ENCODE measurements at places on chromosomes 13 and 19.

DNA sequence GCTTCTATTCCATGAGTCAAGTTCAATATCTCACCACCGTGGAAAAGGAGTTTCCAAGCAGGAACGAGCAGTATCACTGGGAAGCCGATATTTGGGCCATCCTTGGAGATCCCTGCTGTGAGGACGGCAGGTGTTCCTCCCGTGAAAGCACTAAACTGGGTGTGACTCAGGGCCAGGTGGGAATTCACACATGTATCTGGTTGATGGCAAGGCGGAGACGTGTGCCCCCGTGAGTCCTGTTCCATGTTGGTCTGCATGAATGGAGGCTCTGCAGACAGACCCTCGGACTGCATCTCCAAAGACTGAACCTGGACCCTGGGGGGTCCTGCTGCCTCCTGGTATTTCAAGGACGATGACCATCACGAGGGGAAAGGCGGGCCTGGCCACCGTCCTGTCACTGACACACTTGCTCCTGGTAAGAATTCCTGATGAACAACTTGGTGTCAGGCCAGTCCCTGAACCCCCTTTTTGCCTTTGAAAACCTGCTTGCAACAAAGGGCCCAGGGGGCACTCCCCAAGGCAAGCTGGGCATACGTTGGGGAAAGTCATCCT lies 22.8 kb upstream of the GAS6 start:
- DNase-seq, result no peak

- no peak for DNase-seq
Observed at GRCh38 chr13:61086087-61086486, 329.6 kb downstream of the PCDH20 start.

DNA sequence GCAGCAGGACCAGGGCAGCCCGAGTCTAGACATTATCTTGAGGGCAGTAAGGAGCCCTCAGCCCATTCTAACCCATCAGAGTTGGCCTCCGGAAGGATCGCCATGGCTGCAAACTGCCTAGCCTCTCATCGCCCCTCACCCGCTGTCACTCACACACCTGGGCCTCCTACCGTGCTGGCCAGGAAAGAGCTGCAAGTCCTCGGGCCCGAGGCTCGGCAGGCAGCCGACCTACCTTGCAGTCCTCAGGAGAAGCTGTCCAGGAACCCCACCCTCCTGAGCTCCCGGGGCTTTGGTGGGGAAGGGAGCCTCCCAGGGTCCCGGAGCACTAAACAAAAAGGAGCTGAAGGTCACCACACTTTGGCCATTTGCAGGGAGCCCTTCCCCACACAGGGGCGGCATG lies 46.8 kb downstream of the CCNE1 start:
- no peak for DNase-seq

- DNase-seq, result no peak
Observed at GRCh38 chr13:106393776-106394175, 141.7 kb downstream of the EFNB2 start.

- no peak for DNase-seq
Observed at GRCh38 chr19:2166741-2167738, 3.3 kb downstream of the DOT1L start.

- no peak for DNase-seq
Observed at GRCh38 chr13:113879494-113880360, 15.9 kb upstream of the GAS6 start.

DNA sequence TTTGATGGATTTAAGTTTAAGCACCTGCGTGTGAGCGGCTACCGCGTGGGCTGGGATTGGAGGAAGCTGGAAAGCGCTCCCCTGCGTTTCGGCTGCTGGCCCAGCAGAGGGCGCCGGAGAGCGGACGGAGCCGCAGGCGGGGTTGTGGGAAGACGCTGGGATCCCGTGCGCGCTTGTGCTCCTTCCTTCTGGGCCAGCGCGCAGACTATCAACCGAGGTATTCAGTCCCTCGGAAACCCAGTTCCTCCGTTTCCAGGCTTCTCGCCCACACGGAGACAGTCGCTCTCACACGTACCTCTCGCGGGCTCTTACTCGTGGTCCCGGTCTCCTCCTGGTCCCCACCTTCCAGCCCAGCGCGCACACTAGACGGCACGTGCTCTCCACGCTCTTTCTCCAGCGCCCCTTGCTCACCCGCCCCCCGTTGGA lies 28.8 kb downstream of the EPN1 start:
- DNase-seq, result peak; percentile 41

- DNase-seq, result no peak
Observed at GRCh38 chr13:40586886-40587565, 79.4 kb downstream of the FOXO1 start.

DNA sequence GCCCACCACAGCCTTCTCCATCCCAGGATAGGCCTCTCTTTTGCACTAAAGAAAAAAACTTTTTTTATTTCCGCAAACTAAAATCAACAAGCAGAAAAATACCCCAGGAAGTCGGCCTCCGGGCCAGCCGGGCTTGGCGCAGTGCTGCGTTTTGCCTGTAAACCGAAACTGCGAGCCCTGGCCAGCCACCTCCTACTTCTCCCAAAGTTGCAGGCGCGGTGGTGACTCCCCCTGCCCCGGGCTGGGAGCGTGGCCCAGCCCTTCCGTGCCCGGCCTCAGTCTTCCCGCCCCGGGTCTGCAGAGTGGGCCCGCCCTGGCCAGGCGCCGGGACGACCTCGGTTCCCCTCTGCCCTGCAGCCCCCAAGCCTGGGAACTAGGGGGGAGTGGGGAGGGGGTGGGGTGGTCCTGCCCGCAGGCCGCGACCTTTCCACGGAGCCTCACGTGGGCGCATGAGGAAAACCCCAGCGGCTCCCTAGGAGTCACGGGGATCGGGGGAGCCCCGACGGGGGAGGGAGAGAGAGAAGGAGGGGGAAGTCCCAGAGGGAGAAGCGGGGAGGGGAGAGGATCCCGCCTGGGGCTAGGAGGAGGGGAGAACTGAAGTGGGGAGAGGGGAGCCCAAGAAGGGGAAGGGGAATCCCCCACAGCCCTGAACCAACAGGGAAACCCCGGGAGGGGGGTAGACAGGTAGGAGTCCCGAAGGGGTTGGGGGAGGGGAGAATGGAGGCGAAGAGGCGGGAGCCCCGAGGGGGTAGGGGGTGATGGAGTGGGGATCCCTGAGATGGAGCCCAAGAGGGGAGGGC lies 3.0 kb downstream of the GADD45B start:
- peak; percentile 60 for DNase-seq

DNA sequence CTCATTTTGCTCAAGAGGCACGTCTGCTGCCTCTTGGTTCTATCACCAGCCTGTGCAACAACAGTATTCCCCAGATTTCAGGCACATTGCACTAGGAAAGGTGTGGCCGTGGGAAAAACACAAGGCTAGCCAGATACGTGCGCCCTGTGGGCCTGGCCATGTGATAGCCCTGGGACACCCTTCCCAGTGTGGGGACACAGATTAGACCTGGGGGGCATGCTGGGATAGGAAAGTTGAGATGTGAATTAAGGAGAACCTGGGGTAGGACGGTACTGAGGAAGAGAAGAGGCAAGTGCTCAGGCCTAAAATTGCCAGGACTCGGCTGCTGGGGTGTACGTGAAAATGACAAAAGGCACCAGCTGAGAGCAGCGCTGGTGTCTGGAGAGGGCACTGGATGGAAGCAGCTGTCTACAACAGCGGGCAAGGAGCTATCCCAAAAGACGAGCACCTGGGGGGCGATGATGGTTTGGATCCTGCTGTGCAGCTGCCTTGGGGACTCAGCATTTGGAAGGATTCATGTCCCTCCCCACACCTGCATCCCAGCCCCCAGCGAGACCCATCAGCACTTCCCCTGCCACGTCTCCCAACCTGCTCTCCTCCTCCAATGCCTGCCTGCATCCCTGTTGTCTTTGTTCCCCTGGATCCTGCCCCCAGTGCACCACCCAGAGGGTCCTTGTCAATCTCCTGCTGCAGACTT lies 54.3 kb downstream of the GGACT start:
- DNase-seq, result no peak

DNA sequence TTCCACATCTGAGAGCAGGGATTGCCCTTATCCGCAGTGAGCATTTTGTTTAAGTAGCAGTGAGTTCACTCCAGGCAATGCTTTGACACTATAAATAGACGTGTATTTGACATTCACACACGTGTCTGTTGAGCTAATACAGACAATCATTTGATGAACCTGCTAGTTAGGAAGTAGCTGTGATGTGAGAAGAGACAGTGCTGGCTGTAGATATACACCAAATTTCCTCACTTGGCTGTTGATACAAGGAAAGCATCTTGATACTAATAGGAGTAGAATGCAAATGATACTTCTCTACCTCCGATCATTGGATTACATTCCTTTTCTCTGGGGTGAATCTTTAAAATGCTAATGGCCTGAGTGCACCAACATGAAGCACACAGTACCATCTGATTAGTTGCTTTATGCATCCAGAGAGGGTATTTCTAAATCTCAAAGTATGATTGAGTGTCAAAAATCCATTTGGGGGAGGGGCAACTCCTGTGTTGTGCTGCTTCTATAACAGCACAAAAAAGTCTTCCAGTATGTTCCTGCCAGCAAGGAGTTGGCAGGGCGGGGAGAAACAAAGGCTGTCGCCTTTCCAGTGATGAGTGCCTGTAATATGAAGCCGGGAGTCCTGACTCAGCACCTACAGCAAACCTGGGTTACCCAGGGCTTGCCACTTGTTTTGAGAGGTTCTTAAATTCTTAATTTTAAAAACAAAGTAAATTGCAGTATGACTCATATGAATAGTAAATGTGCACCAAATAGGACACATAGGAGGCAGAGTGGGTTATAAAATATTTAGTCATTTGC lies 7.0 kb downstream of the CUL4A start:
- DNase-seq, result no peak

GRCh38 chr13:25971459-25972145 lies 80.2 kb downstream of the SHISA2 start:
- DNase-seq, result peak; percentile 7

- no peak for DNase-seq
Observed at GRCh38 chr19:55642153-55643002, 1.1 kb upstream of the ZNF581 start.

GRCh38 chr13:42875475-42876269 lies 94.3 kb downstream of the FAM216B start:
- no peak for DNase-seq

GRCh38 chr19:14383661-14384555 lies 2.7 kb downstream of the ADGRE5 start:
- DNase-seq, result no peak

- no peak for DNase-seq
Observed at GRCh38 chr19:7376151-7376852, 27.6 kb downstream of the ARHGEF18 start.

DNA sequence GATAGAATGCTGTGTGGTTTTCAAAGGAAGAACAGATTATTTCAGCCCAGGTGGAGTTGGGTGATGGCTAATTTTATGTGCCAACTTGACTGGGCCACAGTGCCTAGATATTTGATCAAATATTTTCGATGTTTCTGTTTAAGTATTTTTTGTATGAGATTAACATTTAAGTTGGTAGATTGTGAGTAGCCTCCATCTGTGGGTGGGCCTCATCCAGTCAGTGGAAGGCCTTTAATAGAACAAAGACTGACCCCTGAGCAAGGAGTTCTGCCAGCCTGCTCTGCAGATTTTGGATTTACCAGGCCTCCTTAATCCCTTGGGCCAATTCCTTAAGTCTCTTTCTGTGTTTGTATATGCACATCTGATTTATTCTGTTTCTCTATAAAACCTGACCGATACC lies 13.9 kb downstream of the LSM14A start:
- DNase-seq, result no peak

GRCh38 chr13:76597868-76598267 lies 288.3 kb downstream of the KCTD12 start:
- DNase-seq, result no peak

GRCh38 chr13:70795484-70795883 lies 687.2 kb upstream of the KLHL1 start:
- DNase-seq, result no peak

DNA sequence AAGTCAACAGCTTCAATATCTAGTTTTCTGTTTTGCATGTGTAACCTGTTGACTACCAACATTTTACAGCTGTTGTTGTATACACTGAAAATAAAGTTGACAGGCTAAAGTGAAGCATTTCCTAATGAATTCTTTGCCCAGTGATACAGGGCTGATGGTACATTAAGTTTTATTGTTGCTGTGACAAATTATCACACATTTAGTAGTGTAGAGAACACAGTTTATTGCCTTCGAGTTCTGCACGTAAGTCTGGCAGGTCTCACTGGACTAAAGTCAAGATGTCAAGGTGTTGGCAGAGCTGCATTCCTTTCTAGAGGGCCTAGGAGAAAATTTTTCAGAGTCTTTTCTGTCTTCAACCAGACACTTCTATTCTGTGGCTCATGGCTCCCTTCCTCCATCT lies 184.2 kb downstream of the SLITRK6 start:
- DNase-seq, result no peak

DNA sequence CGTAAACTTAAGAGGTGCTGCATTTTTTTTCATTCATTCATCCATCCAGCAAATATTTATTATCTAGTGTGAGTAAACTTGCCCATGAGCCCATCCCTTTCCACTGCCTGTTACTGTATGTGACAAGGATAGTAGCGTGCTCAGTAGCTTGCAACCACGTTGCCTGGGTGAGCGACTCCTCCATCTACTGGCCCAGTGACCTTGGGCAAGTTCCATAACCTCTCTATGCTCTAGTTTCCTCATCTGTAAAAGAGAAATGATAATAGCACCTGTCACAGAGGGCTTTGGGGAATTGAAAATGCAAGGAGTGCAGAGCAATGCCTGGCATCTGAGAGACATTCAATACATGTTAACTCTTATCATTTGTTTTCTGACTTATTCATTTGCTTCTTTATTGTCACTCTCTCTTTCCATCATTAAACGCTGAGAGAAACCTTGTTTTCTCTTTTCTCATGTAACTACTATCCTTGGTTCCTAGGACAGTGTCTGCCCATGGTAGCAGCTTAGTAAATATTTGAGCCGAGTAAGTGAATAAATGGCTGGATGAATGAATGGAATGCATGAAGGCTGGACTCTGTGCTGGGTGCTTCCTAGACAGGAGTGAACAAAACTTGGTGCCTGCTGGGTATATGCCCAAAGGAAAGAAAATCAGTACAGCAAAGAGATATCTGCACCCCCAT lies 19.9 kb downstream of the LRCH1 start:
- DNase-seq, result no peak

GRCh38 chr13:57311009-57311586 lies 144.1 kb downstream of the PRR20E start:
- DNase-seq, result no peak

GRCh38 chr19:49855676-49856573 lies 5.0 kb downstream of the PTOV1 start:
- DNase-seq, result no peak

Data from stimulated activated CD4-positive, alpha-beta T cell treated with anti-CD3 and anti-CD28 coated beads, Interleukin-1b, Interleukin-23, amount 100 ng/mL, for 4 hours (primary cell).